ENCODE measurements at places on chromosomes 16 and 17.
A peak's percentile ranks its signal among the peaks of the same experiment; 100 is the strongest.

DNA sequence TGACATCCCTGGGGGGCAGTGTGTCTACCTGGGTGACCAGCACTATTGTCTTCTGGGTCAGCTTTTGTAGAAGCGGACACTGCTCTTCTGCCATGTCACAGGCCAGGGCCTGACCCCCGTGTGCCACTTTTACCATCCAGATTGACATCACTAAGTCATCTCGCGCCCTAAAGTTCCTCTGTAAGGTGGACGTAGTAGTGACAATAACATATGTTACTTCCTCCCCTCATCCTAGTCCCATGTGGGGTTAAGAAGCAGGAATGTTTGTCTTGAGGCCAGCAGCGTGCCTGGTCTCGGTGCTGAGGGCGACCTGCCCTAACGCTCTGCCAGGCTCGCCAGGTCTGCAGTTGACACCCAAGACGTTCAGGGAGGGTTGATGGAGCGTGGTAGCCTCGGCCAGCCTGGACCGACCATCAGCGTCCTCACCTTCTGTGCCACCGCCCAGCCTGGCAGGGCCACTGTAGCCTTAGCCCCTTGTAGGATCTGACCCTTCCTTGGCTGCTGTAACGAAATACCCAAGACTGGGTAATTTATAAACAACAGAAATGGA, 20.7 kb downstream of the GAA start:
- DNase-seq, result no peak

DNA sequence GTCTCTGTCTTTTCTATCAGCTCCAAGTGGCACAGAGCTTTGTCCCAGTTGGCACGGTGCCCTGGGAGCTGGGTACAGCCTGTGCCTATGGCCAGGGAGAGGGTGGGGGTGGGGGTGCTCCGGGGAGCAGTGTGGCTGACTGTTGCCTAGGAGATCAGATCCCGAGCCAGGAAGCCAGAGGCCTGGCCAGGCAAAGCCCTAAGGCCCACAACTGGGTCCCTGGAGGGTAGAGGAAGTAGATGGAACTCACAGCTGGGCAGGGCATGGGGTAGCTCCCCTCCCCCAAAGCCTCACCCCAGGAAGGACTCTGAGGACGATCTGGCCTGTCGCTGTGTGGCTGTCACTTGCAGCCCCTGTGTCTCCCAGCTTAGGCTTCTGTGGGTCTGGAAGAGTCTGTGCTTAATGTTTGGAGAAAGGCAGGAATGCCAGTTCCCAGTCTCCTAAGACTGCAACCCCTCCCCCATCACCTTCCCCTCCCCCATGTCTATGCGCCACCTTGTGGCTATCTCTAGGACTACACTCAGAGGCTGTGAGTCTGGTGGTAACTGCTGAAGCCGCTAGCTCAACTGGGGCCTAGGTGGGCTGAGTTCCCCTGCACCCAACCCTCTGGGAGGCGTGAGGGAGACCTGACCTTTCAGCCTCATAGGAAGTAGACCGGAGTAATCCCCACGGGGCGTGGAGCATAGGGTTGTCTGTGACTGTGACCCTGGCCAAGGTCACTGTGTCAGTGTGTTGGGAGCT, 12.6 kb downstream of the THRA start:
- peak; percentile 66 for DNase-seq

DNA sequence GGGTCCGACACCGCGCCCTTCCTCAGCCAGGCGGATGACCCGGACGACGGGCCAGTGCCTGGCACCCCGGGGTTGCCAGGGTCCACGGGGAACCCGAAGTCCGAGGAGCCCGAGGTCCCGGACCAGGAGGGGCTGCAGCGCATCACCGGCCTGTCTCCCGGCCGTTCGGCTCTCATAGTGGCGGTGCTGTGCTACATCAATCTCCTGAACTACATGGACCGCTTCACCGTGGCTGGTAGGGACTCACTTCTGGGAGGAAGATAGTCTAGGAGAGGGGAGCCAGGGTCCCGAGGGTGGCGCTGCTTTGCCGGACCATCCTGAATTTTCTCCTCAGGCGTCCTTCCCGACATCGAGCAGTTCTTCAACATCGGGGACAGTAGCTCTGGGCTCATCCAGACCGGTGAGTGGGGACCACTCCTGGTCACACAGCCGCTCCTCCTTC, 601 bp downstream of the SPNS1 start:
- DNase-seq, result no peak

- DNase-seq, result no peak
Observed at GRCh38 chr17:37092071-37092470, 143.3 kb downstream of the AATF start.

GRCh38 chr16:12600536-12601256, 203.0 kb downstream of the CPPED1 start:
- DNase-seq, result no peak

DNA sequence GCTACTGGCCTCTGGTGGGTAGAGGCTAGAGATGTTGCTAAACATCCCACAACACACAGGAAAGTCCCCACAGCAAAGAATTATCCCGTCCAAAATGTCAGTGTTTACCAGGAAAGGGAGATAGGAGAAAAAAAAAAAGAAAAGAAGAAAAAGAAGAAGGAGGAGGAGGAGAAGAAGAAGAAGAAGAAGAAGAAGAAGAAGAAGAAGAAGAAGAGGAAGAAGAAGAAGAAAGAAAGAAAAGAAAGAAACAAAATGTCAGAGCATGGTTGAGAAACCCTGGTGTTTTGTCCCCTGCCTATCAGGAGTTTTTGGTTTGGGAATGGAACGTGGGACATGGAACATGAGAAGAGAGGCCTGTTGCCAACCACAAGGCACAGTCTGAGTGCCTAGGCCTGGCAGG, 2.4 kb downstream of the TMEM95 start:
- no peak for DNase-seq

GRCh38 chr16:2530629-2531318, 434 bp downstream of the CEMP1 start:
- no peak for DNase-seq

DNA sequence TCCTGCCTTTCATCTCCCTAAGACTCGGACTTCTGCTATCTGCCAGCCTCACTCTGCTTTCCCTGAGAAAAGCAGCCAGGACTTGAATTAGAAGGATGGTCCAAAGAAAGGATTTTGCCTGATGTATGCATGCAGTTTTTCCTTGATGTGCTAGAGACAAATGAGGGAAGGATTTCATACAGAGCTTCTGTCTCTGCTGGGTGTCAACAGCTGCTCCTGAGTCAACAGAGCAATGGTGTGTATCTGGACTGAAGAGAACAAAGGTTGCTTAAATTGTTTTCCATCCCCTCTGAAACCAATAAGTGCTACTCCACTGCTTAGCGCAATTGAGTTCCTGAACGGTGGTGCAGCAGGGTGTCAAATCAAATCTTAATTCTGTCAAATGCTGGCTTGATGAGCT, 680.6 kb upstream of the C16orf82 start:
- no peak for DNase-seq

DNA sequence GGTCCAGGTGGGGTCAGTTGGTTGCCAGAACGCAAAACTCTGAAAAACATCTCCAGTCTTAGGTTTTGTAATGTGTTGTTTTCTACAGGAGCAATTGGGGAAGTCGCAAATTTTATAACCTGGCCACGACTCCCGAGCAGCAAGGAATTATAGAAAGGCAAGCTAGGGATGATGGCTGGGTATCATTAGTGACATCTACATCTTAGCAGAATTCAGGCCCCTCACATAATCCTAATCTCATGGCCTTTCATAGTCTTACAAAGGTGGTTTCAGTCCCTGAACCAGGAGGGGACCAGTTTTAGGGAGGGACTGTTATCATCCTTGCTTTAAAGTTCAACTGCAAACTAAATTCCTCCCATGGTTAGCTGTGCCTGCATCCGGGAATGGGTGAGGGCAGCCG, 117.9 kb downstream of the RPTOR start:
- no peak for DNase-seq

DNA sequence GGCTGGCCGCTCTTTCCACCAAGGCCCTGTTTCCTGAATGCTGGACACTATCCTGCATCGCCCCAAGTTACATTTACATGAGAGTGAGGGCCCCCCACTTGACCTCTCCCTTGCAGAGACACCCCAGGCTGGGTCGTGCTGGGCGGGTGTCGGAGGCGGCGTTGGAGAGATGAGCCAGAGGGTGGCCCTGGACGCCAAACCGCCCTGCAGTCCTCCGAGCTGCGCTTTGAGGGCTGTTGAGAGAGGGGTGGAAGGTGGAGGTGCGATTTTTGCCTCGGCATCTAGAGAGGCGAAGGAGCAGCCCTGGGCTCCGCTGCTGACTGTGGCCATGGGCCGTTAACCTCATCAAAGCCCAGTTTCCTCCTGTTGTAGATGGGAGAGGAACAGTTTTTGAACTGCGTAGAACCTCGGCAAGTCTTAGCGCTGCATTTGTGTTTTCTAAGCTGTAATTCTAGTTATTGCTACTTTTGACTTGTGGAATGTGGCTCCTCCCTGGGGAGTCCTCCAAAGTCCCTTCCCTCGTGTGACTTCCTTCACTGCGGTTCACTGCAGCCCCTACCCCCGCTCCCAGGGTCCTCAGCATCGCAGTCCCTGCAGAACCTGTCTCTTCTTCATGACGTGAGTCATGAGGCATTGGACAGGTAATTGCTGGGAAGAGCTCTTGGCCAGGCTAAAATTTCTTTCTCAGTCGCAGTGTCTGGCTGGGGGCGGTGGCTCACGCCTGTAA, 986 bp upstream of the ELOB start:
- peak; percentile 36 for DNase-seq

DNA sequence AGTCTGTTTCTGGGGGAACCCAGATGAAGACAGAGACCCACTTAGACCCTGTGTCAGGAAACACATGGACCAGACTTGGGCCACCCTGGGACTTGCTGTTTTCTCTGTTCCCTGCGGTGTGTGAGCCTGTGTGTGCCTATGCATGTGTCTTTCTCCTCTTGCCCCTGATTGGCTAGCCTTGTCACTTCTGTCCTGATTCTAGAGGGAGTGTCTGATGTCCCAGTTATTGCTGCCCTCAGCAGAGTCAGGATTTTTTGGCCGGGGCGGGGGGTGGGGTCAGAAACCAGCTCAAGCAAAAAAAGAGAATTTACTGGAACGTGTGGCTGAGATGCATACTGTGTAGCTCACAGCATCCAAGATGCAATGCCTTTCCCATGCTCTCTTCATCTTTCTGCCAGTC, 30.5 kb downstream of the PLCG2 start:
- DNase-seq, result no peak

DNA sequence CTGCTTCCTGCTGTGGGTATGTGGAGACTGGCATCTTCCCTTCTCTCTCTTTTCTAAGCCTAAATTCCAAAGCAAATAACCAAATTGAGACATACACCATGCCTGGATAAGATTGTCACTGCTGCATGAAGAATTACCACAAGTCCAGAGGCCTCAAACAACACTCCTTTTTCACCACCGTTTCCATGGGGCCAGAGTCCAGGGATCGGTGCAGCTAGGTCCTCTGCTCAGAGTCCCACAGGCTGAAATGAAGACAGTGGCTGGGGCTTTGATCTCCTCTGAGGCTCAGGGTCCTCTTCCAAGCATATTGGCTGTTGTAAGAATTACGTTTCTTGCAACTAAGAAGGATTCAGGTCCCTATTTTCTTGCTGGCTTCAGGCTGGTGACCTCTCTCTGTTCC, 130.4 kb downstream of the SLC39A11 start:
- no peak for DNase-seq

GRCh38 chr17:43328650-43329049, 70.1 kb upstream of the ARL4D start:
- DNase-seq, result no peak

- DNase-seq, result peak; percentile 52
Observed at GRCh38 chr16:1105888-1106620, 10.0 kb upstream of the C1QTNF8 start.

GRCh38 chr16:89119661-89120141, 26.0 kb downstream of the ACSF3 start:
- DNase-seq, result no peak

GRCh38 chr16:69405757-69406156, 18.7 kb upstream of the CYB5B start:
- DNase-seq, result no peak

GRCh38 chr16:53309457-53309856, 124.8 kb upstream of the RBL2 start:
- no peak for DNase-seq

DNA sequence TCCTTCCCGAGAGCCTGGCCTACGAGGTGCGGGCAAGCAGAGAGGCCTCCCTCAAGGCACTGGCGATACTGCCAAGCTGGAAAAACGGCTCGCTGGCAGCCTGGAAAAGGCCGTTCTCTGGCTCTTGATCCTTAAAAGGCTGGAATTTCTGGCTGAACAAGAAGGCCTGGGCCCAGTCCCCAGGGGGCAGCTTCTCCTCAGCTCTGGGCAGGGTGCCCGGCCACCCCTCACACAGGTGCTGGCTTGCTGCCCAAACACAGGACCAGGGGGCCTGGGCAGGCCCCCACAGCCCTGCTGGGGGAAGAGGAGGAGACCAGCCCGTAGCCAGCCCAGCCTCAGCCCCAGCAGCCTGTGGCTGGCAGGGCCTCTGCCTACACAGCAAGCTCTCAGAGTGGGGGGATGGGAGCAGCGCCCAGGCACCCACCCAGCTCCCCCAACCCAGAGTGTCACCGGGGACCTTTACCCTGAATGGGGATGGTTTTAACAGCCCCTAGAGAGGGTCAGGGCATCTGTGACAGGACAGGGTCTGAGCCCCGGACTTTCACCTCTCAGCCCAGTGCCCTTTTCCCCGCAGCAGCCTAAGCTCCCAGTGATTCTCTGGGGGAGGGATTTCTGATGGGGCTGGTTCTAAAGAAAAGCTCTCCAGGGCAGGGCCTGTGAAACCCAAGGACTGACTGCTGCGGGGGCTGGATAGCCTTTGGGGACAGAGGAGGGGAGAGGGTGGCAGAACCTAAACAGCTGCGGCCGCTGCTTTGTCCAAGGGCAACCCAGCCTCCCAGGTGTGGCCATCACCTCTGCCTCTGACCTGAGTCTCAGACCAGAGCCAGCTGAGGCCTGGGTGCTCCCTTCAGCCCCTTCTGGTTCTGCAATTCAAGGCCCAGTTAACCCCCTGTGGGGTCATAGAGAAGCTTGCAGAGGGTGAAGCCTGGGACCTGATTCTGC, 38.6 kb upstream of the TOB1 start:
- DNase-seq, result no peak

DNA sequence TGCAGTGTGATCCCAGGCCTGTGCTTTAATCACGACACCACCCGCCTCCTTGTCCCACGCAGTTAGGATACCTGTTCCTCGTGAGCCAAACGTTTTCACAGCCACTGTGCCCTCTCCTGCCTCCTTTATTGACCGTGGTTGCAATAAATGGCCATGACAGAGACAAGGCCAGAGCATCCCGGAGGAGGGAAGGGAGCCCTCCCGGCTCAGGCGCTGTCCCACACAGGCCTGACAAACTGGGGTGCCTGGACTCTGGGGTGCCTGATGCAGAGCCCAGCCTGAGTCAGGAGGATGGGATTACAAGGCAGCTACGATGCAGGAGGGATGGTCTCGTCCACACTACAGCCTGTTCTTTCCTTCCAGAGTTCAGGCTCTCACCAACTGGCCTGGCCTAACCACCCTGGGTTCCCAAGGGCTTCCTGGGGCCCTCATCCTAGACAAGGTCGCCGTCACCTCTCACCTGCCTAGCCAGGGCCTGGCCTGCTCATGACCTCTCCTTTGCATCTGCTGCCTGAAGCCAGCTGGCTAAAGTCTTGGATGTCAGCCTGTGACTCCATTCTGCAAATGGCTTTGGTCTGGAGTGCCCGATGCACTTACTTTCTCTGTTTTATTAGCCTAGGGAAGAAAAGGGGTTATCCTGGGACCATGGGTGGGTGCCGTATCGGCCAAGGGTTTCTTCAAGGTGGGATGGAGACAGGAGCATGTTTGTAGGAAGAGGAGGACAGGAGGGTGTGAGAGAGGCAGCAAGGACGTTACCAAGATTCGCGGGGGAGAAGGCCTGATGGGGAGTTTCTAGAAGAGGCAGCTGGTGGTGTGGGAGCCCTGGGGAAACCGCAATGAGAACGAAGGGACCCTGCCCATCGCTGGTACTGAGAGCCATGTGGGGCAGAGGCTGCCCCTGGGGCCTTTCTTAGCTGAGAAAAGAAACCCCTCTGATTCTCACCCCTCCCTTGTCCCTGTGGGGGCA, 234.3 kb upstream of the TNRC6C start:
- no peak for DNase-seq

Data from stimulated activated CD4-positive, alpha-beta T cell treated with anti-CD3 and anti-CD28 coated beads, Interleukin-4, amount 100 ng/mL, for 1 hour (primary cell).